H1 (cell line): ENCODE measurements at places on chromosomes 3 and 15. TPM values are rescaled to one million over a fixed set of nuclear protein-coding genes. Genes with fewer than 3 reads are reported as not detected.

DNA sequence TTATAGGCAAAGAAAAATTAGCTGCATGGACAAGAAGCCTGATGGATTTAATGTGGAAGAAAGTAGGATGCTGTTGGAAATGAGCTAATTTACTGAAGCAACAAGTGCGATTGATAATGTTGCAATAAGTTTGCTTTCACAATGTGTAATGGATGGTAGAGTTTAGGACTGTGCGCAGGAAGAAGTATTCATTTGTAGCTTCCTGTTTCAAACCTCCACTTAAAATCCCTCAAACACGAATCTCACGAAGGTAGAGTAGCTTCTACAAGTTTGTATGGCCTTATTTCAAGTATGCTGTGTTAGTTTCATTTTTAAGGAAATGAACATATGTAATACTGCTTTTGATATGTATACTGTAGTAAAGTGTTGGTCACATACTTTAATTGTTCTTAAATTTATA is 42.3 kb downstream of the KCNH8 start:
- no peaks in the 10 kb centered on the region for H3K27me3 ChIP-seq
- H3K27ac ChIP-seq: no peak overlapping the region
- H3K36me3 ChIP-seq: no peaks in the 10 kb centered on the region

GOLGA6L7 gene
- not detected in 2 replicates for total RNA-seq

GRCh38 chr3:185024406-185024805 is 128.5 kb downstream of the C3orf70 start:
- H3K27ac ChIP-seq: no peak overlapping the region
- no peak for DNase-seq
- no peaks in the 10 kb centered on the region for H3K36me3 ChIP-seq
- no peaks in the 10 kb centered on the region for H3K4me1 ChIP-seq
- H3K4me3 ChIP-seq: no peak overlapping the region

DNA sequence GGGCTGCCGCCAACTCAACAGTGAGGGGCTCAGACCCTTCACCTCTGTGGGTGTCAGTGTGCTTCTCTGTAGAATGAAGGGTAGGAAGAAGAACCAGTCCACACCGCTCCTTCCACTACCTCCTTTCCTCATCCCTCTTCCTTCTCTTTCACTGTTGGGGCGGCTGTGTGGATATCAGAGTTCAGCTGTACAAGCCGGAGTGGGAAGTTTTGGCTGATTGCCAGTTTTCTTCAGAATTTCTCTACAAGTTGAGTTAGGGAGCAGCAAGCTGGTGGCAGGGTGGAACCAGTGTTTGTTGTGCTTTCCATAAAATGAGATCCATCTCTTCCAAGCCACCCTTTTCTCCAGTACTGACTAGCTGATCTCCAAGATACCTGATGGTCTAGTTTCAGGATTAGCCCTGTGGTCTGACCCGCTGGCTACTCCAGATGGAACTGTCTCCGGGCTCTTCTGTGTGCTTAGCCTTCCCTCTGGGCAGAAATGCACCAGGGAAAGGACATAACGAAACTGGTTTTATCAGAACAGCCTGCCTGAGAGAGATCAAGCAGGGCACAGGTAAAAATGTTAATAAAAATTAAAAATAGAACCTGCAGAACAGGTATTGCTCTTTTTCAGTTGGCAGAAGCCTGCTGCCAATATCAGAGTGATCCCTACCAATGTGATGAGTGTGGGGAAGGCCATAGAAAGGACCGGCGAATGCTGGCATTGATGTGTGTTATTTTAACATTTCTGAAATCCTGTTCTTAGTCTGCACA is 169.9 kb upstream of the TSC22D2 start:
- no peak overlapping the region for H3K27ac ChIP-seq
- H3K4me1 ChIP-seq: peaks cover 2% of the 10 kb centered on the region
- H3K36me3 ChIP-seq: no peaks in the 10 kb centered on the region
- no peak for DNase-seq
- no peak overlapping the region for H3K4me3 ChIP-seq

DNA sequence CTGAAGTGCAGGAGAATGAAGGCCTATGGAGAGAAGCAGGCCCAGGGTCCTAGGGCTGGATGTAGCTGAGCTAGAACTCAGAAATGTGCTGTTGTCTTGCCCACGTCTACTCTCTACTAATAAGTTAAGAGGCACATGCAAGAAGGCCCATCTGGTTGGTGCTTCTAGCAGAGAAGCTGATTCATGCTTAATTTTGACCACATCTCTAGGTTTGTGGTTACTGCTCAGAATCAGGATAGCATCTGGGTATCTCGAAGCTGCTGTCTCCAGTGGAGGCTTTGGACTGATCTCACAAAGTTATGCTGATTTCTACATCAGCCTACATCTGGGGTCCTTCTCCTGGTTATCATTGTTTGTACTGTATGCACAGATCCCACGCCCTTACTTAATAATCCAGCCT is 87.3 kb downstream of the CACNA1D start:
- H3K4me1 ChIP-seq: no peaks in the 10 kb centered on the region; the same call in none of the 2 replicates
- H3K27me3 ChIP-seq: no peaks in the 10 kb centered on the region
- H3K4me3 ChIP-seq: no peak overlapping the region

- H3K4me1 ChIP-seq: no peaks in the 10 kb centered on the region
- no peak overlapping the region for H3K27ac ChIP-seq
- no peak overlapping the region for H3K4me3 ChIP-seq
- no peaks in the 10 kb centered on the region for H3K27me3 ChIP-seq
Observed at GRCh38 chr15:33985751-33986150, 17.5 kb downstream of the CHRM5 start.

DNA sequence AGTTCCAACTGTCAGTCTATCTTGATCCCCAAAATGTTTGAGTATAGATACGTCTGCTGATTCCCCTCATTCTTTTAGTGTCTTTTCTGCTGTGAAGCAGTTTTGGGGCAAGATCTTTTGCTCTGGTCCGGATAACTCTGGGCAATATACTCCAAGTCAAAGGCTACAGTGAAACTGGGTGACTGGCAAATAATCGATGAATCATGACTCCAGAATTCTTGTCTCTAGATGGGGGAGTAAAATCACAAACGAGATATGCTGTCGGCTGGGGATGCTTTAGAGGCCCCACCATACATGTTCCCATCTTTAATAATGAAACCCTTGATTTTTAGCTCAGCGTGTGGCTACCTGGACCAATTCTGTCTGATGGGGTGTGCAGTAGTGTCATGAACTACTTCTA is 76.5 kb downstream of the KLF13 start:
- 0 out of 2 replicates have a peak, but pooled peaks cover 3% of the 10 kb centered on the region for H3K4me1 ChIP-seq
- no peaks in the 10 kb centered on the region for H3K27me3 ChIP-seq
- no peaks in the 10 kb centered on the region for H3K36me3 ChIP-seq
- no peak for DNase-seq

- no peak overlapping the region for H3K27ac ChIP-seq
- no peak overlapping the region for H3K4me3 ChIP-seq
- no peaks in the 10 kb centered on the region for H3K27me3 ChIP-seq
- peaks cover 30% of the 10 kb centered on the region for H3K36me3 ChIP-seq
- no peak for DNase-seq
Observed at GRCh38 chr3:32709346-32709745, 24.4 kb downstream of the CNOT10 start.

GHSR gene
- total RNA-seq: not detected in 2 replicates

GRCh38 chr15:51366920-51367319 is 25.5 kb downstream of the GLDN start:
- H3K4me1 ChIP-seq: no peaks in the 10 kb centered on the region
- no peak overlapping the region for H3K27ac ChIP-seq
- no peak for DNase-seq
- no peaks in the 10 kb centered on the region for H3K36me3 ChIP-seq

GRCh38 chr3:133812872-133813271 is 7.3 kb downstream of the SRPRB start:
- H3K36me3 ChIP-seq: peaks cover 49% of the 10 kb centered on the region
- DNase-seq: no peak
- H3K4me3 ChIP-seq: no peak overlapping the region
- H3K27ac ChIP-seq: no peak overlapping the region
- H3K4me1 ChIP-seq: no peaks in the 10 kb centered on the region

DNA sequence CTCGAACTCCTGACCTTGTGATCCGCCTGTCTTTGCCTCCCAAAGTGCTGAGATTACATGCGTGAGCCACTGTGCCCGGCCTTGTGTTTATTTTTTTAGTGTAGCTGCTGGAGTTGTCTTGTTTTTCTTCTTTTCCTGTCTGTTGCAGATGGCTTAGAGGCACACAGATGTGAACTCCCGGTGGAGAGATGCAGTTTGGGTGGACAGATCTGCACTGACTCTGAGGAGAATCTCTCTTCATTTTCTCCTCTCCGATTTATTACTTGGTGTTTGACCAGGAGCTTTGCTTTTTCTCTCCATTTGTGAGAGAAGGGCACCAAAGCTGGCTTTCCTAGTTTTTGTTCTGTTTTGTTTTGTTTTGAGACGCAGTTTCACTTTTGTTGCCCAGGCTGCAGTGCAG is 62.7 kb downstream of the USP13 start:
- H3K27me3 ChIP-seq: no peaks in the 10 kb centered on the region
- no peak overlapping the region for H3K27ac ChIP-seq
- no peak overlapping the region for H3K4me3 ChIP-seq
- no peak for DNase-seq

- no peak overlapping the region for H3K27ac ChIP-seq
- no peaks in the 10 kb centered on the region for H3K27me3 ChIP-seq
- no peaks in the 10 kb centered on the region for H3K4me1 ChIP-seq
- no peak for DNase-seq
- no peaks in the 10 kb centered on the region for H3K36me3 ChIP-seq
- no peak overlapping the region for H3K4me3 ChIP-seq
Observed at GRCh38 chr3:163384383-163384782, 1693.9 kb downstream of the SI start.

EOMES gene
- total RNA-seq: 0.47 and 0.50 TPM in 2 replicates

GRCh38 chr3:89908711-89909213 is 801.3 kb downstream of the EPHA3 start:
- no peaks in the 10 kb centered on the region for H3K36me3 ChIP-seq
- no peak overlapping the region for H3K27ac ChIP-seq
- no peak for DNase-seq
- H3K27me3 ChIP-seq: no peaks in the 10 kb centered on the region
- no peaks in the 10 kb centered on the region for H3K4me1 ChIP-seq

GRCh38 chr15:99443056-99443756 is 122.6 kb upstream of the MEF2A start:
- peaks cover 2% of the 10 kb centered on the region; the same call in 1 of the 2 replicates for H3K4me1 ChIP-seq
- no peak overlapping the region for H3K27ac ChIP-seq
- no peak for DNase-seq
- no peak overlapping the region for H3K4me3 ChIP-seq
- no peaks in the 10 kb centered on the region for H3K36me3 ChIP-seq

OCA2 gene
- total RNA-seq: 0.20 and 0.57 TPM in 2 replicates

DNA sequence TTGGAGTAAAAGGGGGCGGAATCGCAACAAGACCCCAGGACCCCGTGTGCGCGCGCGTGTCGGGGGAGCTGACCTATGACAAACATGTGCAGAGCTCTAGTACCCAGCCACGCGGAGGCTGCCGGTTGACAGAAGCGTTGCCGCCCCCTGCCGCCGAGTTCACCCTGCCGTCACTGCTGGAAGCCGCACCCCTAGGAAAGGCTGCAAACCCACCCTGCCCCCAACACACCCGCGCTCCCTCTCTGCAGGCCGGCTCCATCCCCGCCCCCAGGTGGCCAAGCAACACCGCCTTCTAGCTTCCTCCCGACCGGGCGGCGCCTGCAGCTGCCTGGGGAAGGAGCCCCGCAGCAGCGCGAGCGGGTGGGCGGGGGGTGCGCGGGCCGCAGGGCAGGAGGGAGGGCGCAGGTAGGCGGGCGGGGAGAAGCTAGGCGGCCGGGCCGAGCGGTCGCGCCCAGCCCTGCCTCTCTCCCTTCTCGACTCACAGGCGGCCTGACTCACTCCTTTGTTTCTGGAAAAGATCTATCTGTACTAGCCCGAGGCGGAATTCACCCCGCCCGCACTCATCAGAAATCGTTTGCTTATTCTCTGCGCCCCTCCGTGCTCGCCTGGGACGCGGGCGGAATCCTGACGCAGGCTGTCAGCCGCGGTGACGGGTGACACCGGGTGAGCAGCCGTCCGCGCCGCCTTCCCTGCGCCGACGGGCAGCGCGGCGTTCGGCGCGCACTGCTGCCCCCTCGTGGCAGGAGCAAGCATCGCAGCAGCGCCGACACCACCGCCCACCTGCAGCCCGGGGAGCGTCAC is 160.8 kb downstream of the GAP43 start:
- H3K4me1 ChIP-seq: 0 out of 2 replicates have a peak, but pooled peaks cover 2% of the 10 kb centered on the region
- peak overlapping the region; percentile 46 for H3K4me3 ChIP-seq
- H3K27me3 ChIP-seq: no peaks in the 10 kb centered on the region
